ENCODE measurements at places on chromosomes 1 and 21. TPM values are rescaled to one million over a fixed set of nuclear protein-coding genes. Genes with fewer than 3 reads are reported as not detected.

Gene LCE2B
- not detected for total RNA-seq

Gene TMCO4
- 10.1 TPM for total RNA-seq

Gene TRMT1L
- 28.8 TPM for total RNA-seq

Gene DMRTA2
- total RNA-seq = 10.1 TPM

Gene TNFRSF9
- total RNA-seq = 3.1 TPM

Gene SPRR3
- total RNA-seq = 51.4 TPM

Gene CBR3
- 1.7 TPM for total RNA-seq

Gene ZMYM4
- total RNA-seq = 25.2 TPM

Gene EDN2
- total RNA-seq = 14.5 TPM

Gene KCNK2
- not detected for total RNA-seq

Gene HOOK1
- total RNA-seq = 9.2 TPM

Gene MCOLN3
- 4.8 TPM for total RNA-seq

Data from tracheal epithelial cell (primary cell).